ENCODE measurements at places on chromosomes 1 and 21. TPM values are rescaled to one million over a fixed set of nuclear protein-coding genes. Genes with fewer than 3 reads are reported as not detected.

DNA sequence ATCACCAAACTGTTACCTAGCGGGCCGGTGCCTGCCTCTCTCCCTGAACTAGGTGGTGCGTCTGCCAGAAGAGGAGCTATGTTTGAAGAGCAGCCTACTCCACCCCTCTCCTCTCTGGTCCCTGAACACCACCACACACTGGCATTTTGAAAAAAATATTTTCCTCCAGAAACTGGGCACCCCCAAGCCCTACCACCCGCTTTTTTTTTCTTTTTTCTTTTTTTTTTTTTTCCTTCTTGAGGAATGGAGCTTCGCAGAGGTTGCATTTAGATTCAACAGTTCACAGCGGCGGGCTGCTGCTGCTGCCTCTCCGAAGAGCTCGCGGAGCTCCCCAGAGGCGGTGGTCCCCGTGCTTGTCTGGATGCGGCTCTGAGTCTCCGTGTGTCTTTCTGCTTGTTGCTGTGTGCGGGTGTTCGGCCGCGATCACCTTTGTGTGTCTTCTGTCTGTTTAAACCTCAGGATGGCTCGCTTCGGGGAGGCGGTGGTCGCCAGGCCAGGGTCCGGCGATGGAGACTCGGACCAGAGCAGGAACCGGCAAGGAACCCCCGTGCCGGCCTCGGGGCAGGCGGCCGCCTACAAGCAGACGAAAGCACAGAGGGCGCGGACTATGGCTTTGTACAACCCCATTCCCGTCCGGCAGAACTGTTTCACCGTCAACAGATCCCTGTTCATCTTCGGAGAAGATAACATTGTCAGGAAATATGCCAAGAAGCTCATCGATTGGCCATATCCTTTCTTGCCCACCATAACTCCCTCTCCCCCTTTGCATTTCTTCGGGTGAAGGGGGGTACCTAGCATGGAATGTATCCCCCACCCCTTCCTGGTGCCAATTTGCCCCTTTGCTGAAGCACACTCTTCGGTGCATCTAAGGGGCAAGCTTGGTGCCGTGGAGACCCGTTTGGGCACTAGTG lies at the start of gene CACNA1E:
TSS of gene CACNA1E (plus strand) at position 233 of the 911 bp plus-strand sequence. CDS start at position 461, 228 bp downstream.
- no peak within 1 kb of the TSS for H3K27ac ChIP-seq
- no peaks in the 10 kb centered on the region for H3K4me1 ChIP-seq
- H3K27me3 ChIP-seq = peaks cover 47% of the 10 kb centered on the region
- no peak within 1 kb of the TSS for H3K4me3 ChIP-seq

- H3K27ac ChIP-seq = no peak overlapping the region
- peaks cover 20% of the 10 kb centered on the region for H3K36me3 ChIP-seq
- H3K4me3 ChIP-seq = no peak overlapping the region
- peaks cover 3% of the 10 kb centered on the region for H3K4me1 ChIP-seq
These were observed 20.9 kb upstream of the DYNLT5 start for GRCh38 chr1:66731170-66731865.

GRCh38 chr1:154902938-154903566 lies 33.0 kb upstream of the KCNN3 start:
- peaks cover 17% of the 10 kb centered on the region for H3K27me3 ChIP-seq
- H3K4me3 ChIP-seq = no peak overlapping the region
- no peaks in the 10 kb centered on the region for H3K36me3 ChIP-seq

DNA sequence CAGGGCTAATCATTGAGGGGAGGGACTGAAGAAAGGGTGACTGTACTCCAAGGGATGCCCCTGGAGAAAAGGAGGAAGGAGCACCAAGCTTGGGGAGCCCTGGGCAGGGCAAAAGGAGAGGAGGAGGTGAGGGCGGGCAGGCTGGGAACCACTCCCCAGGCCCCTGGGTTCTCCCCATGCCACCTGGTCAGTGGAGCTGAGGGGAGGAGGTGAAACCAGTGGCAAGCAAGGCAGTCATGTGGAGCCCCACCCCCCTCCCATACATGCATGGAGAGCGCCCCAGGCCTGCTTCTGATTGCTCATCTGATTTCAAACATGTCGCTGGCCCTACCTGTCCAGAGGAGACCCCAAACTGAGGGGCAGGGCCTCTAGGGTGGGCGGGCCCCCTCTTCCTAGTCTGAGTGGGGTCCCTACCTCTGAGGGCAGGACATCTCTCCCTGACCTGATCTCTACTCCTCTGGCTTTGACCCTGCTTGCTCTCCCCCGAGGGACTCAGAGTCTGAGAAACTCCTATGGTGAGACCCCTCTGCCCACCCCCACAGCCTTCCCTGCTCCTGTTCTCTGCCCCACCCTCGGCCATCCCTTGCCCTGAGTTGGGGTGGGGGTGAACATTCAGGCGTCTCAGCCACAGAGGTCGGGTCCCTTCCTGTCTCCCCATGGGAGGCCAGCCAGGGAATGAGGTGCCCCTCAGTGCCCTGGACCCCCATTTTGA lies 18.6 kb downstream of the INSRR start:
- DNase-seq = no peak
- no peak overlapping the region for H3K4me3 ChIP-seq
- H3K27ac ChIP-seq = no peak overlapping the region
- peaks cover 83% of the 10 kb centered on the region for H3K27me3 ChIP-seq

Gene CR1L
- total RNA-seq = not detected

Gene SLC44A5
- under 0.01 TPM for total RNA-seq

Gene TTC4
- 27.1 TPM for total RNA-seq

Gene CITED4
- total RNA-seq = 0.28 TPM

Gene FAM72B
- 1.6 TPM for total RNA-seq

Data from IMR-90 (cell line).